ENCODE measurements at places on chromosomes 16 and 17. TPM values are rescaled to one million over a fixed set of nuclear protein-coding genes. Genes with fewer than 3 reads are reported as not detected.

Gene C16orf78
- total RNA-seq, result not detected

Gene HSD17B1
- total RNA-seq, result 1.3 TPM

Gene TPSD1
- 0.54 TPM for total RNA-seq

- no peak for DNase-seq
Measured at GRCh38 chr16:84572096-84572495, 45.8 kb downstream of the COTL1 start.

- DNase-seq, result no peak
Measured at GRCh38 chr17:6995500-6996255, at the start of gene ALOX12. TSS of gene ALOX12 (plus strand) at chr17:6996049. CDS start at chr17:6996118, 69 bp downstream.

DNA sequence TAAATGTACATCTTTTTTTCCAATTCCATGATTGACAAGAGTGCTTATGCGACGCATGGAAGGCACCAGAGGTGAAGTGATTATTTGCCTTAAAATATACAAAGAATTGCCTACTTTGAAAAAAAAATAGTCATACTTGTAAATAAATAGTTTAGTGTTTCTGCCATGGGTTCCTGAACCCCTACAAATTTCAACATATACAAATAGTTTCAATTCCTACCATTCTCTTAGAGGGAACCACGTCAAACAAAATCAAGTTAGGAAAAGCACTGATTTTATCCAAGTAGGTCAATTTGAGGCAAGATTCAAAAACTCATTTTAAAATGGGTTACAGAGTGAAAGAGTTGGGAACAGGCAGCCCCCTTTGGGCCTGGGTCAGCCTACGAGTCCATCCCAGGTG, 11.7 kb downstream of the CMTM3 start:
- no peak for DNase-seq

DNA sequence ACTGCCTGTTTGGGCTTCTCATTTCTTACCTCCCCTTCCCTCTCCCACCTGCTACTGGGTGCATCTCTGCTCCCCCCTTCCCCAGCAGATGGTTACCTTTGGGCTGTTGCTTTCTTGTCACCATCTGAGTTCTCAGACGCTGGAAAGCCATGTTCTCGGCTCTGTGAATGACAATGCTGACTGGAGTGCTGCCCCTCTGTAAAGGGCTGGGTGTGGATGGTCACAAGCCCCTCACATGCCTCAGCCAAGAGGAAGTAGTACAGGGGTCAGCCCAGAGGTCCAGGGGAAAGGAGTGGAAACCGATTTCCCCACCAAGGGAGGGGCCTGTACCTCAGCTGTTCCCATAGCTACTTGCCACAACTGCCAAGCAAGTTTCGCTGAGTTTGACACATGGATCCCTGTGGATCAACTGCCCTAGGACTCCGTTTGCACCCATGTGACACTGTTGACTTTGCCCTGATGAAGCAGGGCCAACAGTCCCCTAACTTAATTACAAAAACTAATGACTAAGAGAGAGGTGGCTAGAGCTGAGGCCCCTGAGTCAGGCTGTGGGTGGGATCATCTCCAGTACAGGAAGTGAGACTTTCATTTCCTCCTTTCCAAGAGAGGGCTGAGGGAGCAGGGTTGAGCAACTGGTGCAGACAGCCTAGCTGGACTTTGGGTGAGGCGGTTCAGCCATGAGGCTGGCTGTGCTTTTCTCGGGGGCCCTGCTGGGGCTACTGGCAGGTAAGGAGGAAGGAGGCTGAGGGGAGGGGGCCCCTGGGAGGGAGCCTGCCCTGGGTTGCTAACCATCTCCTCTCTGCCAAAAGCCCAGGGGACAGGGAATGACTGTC, at the start of gene CD68:
CD68 (plus strand) TSS at position 638 of the 833 bp plus-strand sequence; CDS start at position 678, 40 bp downstream.
- DNase-seq, result peak; percentile 82

GRCh38 chr17:3913531-3914311, 2.5 kb downstream of the P2RX1 start:
- DNase-seq, result peak; percentile 85

- DNase-seq, result no peak
Measured at GRCh38 chr16:86396901-86397311, 113.4 kb upstream of the FOXF1 start.

DNA sequence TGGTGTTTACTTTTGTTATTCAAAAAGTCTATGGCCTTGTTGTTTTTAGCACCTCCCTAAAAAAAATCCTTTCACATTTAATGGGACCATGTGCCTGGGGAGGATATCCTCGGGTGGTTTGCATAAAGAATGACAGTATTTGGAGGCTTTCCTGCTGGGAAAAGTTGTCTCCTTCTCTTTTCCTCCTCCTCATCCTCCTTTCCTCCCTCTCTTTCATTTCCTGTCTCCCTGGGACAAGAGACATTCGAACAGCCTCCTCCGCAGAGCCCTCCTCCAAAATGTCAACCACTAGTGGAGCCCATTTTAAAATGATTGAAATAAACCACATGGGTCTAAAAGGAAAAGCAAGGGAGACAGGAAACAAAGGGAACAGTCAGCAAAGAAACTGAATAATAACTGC, 67.4 kb downstream of the MYH13 start:
- no peak for DNase-seq

DNA sequence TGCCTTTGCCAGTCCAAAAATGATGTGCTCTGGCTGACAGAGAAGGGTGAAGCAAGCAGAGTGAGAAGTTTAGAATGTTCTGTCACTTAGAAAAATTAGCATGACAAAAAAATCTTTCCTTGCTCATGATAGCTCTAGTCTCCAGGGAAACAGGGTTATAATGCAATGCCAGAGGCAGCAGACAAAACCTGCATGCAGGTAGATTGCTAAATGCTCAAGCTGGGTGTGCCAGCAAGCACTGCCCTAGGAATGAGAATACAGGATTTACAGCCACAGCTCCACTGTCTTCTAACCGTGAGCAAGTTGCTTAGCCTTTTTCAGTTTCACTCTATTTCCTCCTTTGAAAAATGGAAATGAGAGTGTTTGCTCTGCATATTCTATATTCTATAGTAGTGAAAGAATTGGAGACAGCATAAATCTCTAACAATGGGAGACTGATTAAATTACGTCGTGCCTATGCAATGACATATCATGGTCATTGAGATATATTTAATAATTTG, 516.6 kb upstream of the C16orf82 start:
- no peak for DNase-seq

- no peak for DNase-seq
Measured at GRCh38 chr17:79969906-79970305, 65.8 kb downstream of the TBC1D16 start.

DNA sequence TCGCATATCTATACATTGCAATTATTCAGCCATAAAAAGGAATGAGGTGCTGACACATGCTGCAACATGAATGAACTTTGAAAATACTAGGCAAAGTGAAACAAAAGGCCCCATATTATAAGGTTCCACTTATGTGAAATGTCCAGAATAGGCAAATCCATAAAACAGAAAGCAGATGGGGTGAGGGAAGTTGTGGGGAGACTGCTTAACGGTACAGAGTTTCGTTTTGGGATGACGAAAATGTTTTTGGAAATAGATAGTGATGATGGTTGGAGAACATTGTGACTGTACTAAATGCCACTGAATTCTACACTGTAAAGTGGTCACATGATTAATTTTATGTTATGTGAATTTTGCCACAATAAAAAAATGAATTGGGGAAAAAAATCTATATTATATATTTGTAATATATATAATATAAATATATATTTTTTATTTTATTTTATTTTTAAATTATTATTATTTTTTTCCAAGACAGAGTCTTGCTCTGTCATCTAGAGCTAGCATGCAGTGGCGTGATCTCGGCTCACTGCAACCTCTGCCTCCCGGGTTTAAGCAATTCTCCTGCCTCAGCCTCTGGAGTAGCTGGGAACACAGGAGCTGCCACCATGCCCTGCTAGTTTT, 4.2 kb upstream of the GNA13 start:
- no peak for DNase-seq
